A549 treated with ZK216348 at 1 μM for 4 hours (cell line): ENCODE measurements at places on chromosomes 6 and 20. TPM values are rescaled to one million over a fixed set of nuclear protein-coding genes. Genes with fewer than 3 reads are reported as not detected.

RCAN2 gene
- total RNA-seq, result not detected in 5 replicates

FAM209B gene
- 0.34 to 1.00 TPM (median 0.75 TPM) in 4 of 5 replicates, not detected in the other for total RNA-seq

TMEM74B gene
- 2.5 to 5.3 TPM (median 3.4 TPM) in 5 replicates for total RNA-seq

ANGPT4 gene
- total RNA-seq, result 0.04 to 0.06 TPM in 2 of 5 replicates, not detected in the others

CRIP3 gene
- 0.28 to 0.64 TPM (median 0.44 TPM) in 4 of 5 replicates, not detected in the other for total RNA-seq

DNAAF9 gene
- 4.6 to 7.4 TPM (median 5.5 TPM) in 5 replicates for total RNA-seq

KIF25 gene
- total RNA-seq, result 0.12 TPM in 1 of 5 replicates, not detected in the others

LPIN3 gene
- 7.9 to 16.8 TPM (median 12.7 TPM) in 5 replicates for total RNA-seq

ZNF391 gene
- 0.07 to 0.35 TPM (median 0.32 TPM) in 5 replicates for total RNA-seq

RIPOR3 gene
- 0.06 to 0.08 TPM in 2 of 5 replicates, not detected in the others for total RNA-seq

MDC1 gene
- total RNA-seq, result 14.7 to 21.2 TPM (median 17.8 TPM) in 5 replicates

CCDC170 gene
- total RNA-seq, result 0.06 to 0.11 TPM in 2 of 5 replicates, not detected in the others

HLA-DOB gene
- 0.16 to 0.23 TPM in 2 of 5 replicates, not detected in the others for total RNA-seq

SCRT2 gene
- not detected in 5 replicates for total RNA-seq

HSPA12B gene
- 0.35 to 0.65 TPM (median 0.45 TPM) in 5 replicates for total RNA-seq

SOX4 gene
- 7.2 to 13.6 TPM (median 11.3 TPM) in 5 replicates for total RNA-seq

PAK5 gene
- total RNA-seq, result not detected in 5 replicates

PPIL6 gene
- 0.81 to 4.4 TPM (median 2.0 TPM) in 5 replicates for total RNA-seq

FLOT1 gene
- 75.5 to 109 TPM (median 97.4 TPM) in 5 replicates for total RNA-seq

TUBB2B gene
- 10.7 to 14.6 TPM (median 13.2 TPM) in 5 replicates for total RNA-seq

C20orf202 gene
- not detected in 5 replicates for total RNA-seq

RRBP1 gene
- total RNA-seq, result 88.8 to 144 TPM (median 122 TPM) in 5 replicates
